Activated CD4-positive, alpha-beta T cell treated with anti-CD3 and anti-CD28 coated beads, Interleukin-2, Interleukin-4, amounts not matched to agents 100 ng/mL and 50 ng/mL, durations not matched to agents 16 hours and 8 hours (primary cell): ENCODE measurements at places on chromosomes 4 and X.

GRCh38 chr4:182745237-182745636, 171.9 kb downstream of the DCTD start:
- no peak for DNase-seq

DNA sequence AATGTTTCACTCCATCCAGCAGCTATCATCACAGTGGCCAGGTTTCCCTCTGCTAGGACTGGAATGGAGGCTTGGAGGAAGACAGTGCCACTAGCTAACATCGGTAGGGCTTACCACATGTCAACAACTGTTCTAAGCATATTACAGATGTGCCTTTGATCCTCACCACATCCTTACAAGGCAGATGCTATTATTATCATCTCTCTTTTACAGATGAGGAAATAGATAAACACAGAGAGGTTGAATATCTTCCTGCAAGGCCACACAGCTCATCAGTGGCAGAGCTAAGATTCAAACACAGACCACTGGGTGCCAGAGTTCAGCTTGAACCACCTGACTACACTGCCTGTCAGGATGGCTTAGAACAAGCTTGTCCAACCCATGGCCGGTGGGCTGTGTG, 47.4 kb downstream of the MAMLD1 start:
- DNase-seq = peak; percentile 15

- no peak for DNase-seq
These were observed 958.3 kb upstream of the ADGRL3 start for GRCh38 chr4:60241866-60242265.

- DNase-seq = no peak
These were observed 56.8 kb upstream of the FAM9B start for GRCh38 chrX:9090766-9091165.

DNA sequence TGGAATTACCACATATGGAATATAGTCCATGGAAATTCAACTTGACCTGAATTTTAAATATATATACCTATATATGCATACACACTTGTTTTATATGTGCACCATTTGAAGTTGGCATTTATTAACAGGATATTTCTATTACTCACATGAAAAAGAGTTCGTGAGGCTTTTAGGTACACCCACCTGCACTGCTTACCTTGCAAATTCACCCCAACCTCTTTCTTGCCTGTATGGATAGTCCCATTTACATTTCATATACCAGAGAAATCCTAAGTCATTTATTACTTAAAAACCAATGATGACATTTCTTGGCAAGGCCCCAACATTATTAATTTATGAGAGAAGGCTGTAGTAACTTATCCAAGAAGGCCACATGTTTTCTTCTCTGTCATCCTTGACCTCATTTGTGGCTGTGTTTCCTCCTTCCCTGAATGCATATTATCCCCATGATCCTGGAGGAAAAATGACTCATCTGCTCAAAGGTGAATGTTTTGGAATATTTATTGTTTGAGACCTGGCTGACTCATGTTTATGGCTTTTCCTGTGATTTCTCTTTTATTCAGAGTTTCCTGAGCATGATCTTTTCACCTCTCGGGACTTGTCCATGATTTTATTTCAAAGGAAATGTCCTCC, 62.2 kb upstream of the FAM241A start:
- no peak for DNase-seq

- DNase-seq = no peak
These were observed 95.8 kb upstream of the GEMIN8 start for GRCh38 chrX:14125462-14125861.

GRCh38 chrX:119762718-119763117, 4.3 kb downstream of the SOWAHD start:
- no peak for DNase-seq

GRCh38 chrX:152138388-152138784, at the start of gene MAGEA10:
Gene MAGEA10 (minus strand): TSS chrX:152138577. CDS start chrX:152135620, 2,957 bp downstream.
- DNase-seq = no peak

- DNase-seq = no peak
These were observed 120.4 kb downstream of the CT47B1 start for GRCh38 chrX:120755066-120755846.

- DNase-seq = no peak
These were observed 16.9 kb downstream of the SSX5 start for GRCh38 chrX:48179691-48180090.

DNA sequence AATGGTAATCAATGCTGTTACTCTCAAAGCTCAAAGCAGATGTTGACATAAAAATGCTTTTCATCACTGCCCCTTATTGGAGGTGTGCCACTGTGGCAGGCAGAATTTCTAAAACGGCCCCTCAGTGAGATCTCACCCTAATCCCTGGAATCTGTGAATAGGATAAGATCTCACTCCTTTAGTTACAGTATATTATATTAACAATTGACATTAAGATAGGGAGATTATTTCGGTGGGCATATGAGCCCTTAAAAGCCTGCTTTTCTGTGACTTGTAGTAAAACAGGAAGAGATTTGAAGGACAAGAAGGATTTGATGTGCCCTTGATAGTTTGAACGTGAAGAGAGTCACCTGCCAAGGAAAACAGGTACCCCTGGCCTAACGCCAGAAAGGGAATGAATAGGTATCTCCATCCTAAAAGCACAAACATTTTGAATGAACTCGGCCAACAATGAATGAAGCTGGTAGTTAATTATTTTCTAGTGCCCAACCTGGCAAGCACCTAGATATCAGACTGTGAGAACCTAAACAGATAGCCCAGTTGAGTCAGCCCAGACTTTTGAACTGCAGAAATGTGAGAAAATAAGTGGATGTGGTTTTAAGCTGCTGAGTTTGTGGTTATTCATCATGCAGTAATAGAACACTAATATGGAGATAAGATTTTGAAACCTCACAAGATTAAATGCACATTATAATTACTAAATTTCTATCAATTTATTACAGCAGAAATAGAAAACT, 881.6 kb downstream of the PCDH18 start:
- DNase-seq = no peak

DNA sequence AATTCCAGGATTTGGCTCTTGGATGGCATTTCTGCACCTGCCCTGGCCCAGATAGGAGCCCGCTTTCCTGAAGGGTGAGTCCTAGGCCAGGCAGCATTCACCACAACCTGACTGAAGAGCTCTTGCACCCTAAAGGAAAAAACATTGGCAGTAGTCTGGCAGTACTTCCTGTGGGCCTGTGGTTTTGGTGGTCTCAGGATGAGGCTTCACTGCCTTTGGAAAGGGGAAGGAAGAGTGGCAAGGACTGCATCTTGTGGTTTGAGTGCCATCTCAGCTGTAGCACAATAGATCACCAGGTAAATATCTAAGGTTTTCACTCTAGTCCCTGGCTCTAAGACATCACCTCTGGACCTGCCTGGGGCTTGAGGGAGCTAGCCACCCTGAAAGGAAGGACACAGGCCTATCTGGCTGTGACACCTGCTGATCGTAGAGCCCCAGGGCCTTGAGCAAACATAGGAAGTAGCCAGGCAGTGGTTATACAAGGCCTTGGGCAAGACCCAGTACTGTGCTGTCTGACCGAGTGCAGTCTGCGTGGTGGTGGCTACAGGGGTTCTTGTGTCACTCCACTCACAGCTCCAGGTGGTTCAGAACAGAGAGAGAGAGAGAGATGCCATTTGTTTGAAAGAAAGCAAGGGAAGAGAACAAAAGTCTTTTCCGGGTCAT, 28.5 kb upstream of the PRRG1 start:
- DNase-seq = no peak

GRCh38 chr4:25817059-25817681, 45.6 kb downstream of the SEL1L3 start:
- DNase-seq = no peak

DNA sequence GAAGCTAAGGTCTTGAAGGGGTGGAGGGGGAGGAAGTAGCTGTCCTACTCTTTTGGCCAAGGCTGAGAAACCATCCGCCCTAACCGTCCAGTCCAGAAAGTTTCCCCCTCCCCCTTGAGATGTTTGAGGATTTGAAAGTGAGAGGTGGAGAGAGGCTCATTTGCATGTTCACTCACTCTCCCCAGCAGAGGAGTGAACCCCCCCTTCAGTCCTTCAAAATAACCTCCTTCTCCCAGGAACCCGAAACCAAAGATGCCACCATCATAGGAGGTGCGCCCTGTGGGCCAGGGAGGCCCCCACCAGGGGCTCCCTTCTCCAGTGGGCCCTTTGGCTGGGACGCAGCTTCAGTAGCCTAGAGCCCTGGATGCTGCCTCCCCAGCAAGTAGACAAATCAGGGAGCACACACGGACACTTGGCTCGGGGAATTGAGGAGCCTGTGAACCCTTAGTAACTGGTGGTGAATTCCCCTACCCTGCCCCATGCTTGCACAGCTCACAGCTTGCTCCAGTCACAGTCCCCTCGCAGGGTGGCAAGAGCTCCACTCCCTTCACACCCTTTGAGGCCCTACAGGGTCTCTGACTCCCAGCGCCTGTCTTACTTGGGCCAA, 25.6 kb downstream of the ELF4 start:
- DNase-seq = peak; percentile 28

- no peak for DNase-seq
These were observed 137.4 kb downstream of the SLC4A4 start for GRCh38 chr4:71476240-71476639.

DNA sequence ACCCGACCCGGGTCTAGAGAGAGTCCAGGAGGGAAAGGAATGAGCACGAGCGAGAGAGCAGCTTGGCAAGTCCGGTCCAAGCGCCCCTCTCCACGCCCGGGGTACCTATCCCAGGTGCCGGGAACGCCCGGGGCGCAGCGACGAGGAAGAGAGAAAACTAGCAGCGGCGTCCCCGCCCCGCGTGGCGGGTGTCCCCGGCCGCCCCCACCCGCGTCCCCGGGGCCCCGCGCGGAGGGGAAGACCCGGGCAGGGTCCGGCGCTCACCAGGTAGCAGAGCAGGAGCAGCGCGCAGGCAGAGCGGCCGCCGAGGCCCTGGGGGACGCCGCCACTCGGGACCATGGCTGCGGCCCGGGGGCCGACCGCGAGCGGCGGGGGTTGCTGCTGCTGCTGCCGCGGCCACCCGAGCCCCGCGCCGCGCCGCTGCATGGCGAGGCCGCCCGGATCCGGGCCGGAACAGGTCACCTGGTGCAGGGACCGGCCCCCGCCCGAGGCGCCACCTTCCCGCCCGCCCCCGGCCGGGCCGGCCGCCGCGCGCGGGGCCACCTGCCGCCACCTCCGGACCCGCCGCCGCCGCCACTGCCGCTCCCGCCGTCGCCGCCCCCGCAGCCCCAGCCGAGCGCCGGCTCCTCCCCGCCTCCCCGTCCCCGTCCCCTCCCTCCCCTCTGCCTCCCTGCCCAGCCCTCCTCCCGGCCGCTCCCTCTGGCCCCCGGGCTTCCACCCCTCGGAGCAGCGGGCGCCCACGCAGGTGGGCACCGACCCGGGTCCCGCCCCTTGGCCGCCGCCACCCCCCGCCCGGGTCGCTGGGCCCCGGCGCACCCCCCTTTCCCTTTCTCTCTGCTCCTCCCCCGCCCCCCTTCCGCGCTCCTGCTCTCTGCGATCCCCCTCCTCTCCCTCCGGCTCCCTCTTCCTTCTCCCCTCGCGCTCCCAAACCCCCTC, at the start of gene SEL1L3:
TSS of gene SEL1L3 (minus strand) at position 578 of the 936 bp plus-strand sequence. CDS start at position 426, 152 bp downstream.
- DNase-seq = peak; percentile 30

DNA sequence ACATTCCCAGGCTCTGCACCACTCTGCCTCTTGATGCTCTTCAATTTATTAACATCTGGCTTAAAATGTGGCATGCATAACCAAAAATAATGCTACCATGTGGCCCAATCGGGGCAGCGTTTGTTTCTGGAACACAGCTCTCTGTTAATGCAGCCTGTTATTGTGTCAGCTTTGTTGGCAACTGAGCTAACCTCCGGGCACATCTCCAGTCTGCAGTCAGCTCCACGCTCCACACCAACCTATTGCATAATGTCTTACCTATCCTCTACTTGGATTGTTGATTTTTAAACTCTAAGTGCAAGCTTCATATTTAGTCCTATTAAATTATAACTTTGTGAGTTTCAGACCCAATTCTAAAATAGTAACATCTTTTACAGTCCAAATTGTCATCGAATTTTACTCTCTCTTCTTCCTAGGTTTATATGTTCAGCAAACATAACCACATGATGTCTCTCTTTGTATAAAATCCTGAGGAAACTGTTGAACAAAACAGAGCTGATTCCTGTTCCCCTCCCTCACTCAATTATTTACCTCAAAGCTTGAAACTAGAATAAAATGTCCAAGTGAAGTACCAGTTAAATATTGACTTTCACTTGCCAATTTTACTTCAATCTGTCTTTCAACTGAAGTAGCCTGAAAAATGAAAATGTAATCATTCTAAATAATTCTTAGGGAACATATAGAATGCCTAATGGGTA, 92.2 kb upstream of the RAPGEF2 start:
- DNase-seq = no peak

DNA sequence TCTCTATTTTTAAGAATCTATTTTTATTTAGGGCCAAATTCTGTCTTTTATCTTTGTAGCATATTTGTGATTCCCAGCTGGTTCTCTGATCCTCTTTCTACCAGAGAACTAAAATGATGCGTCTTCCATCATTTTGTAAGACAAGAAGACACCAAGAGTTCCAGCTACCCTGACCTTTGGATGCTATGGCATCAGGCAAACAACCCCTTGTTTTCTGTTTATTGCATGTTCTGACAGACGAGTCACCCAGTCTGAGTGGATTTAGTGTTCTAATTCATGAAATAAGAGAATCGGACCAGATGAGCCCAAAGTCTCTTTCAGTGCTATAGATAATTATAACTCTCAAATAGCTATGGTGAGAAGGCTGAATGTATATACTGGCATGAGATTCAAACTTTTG, 69.7 kb downstream of the ZFYVE28 start:
- no peak for DNase-seq

- DNase-seq = peak; percentile 51
These were observed 127.4 kb upstream of the RPL34 start for GRCh38 chr4:108492816-108493595.

DNA sequence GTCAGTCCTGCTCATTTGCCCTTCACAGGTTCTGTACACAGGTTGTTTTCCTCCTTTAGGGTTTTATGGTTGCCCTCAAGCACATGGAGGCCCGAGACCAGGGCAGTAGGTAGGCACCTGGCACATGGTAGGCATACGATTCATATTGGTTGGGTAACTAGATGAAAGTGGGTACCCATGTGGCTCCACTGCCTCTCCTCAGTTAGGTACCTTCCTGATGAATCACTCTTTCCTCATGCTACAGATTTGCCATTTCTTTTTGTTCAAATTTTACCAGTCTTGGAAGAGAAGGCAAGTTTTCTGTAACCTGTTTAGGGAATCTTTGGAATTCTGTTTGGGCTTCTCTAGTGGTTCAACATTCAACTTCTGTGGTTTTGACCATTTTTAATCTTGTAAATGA, 121.3 kb downstream of the FHIP1A start:
- no peak for DNase-seq

GRCh38 chrX:40543661-40544328, 37.0 kb upstream of the ATP6AP2 start:
- DNase-seq = peak; percentile 39

GRCh38 chrX:12379671-12380070, 241.4 kb downstream of the FRMPD4 start:
- no peak for DNase-seq

DNA sequence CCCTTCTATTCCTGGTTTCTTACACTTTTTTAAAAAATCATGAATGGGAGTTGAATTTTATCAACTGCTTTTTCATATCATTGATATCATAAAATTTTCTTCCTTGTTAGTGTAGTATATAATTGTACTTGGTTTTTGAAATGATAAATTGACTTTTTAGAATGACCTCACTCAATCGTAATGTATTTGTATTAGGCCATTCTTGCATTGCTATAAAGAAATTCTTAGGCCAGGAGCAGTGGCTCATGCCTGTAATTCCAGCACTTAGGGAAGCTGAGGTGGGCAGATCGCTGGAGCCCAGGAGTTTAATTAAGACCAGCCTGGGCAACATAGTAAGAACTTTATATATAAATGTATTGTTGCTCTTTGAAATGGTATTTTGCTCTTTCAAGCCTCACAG, 6.3 kb downstream of the EXOC1 start:
- DNase-seq = no peak

GRCh38 chr4:35644591-35644990, 599.7 kb downstream of the ARAP2 start:
- DNase-seq = no peak

GRCh38 chr4:184310171-184310567, 92.5 kb upstream of the ENPP6 start:
- DNase-seq = peak; percentile 71
